ENCODE measurements at places on chromosomes 7 and 10.

- DNase-seq = peak; percentile 80
Measured at GRCh38 chr10:95864906-95865813, 42.6 kb upstream of the CC2D2B start.

- no peak for DNase-seq
Measured at GRCh38 chr10:81911328-81911727, 36.3 kb downstream of the NRG3 start.

GRCh38 chr7:2507917-2508306 lies 11.7 kb upstream of the LFNG start:
- no peak for DNase-seq

DNA sequence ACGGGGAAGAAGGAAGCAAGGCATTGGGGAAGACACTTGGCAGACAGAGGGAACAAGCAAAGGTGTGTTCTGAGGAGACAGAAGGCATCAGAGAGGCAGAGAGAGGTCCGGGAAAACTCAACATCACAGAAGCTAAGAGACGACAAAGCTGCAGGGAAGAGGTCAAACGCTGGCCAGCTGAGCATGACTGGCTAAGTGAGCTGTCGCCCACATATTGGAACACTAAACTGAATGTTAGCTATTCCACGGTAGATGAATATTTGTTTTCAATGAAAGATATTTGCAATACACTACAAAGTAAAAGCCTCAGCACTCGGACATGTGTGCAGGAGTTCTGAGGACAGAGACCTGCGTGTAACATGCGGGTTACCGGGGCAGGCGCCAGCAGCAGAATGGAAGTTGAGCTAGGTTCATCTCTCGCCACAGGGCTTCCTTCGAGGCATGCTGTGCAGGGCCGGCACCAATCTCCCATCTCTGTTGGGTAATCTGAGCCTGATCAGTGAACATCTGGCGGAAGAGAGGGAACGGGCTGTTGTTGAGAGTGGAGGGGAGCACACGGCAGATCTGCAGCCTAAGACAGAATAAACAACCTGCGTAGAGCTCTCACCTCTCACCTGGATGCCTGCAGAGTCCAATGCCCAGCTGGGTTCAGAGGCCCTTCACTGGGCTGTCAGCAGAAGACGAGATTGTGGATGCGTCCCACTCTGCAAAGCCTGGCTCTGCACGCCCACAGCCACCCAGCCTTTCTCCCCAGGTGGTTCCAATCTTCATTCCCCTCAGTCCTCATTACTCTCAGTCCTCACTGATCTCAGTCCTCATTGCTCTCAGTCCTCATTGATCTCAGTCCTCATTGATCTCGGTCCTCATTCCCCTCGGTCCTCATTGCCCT lies 35.9 kb downstream of the INSIG1 start:
- no peak for DNase-seq

DNA sequence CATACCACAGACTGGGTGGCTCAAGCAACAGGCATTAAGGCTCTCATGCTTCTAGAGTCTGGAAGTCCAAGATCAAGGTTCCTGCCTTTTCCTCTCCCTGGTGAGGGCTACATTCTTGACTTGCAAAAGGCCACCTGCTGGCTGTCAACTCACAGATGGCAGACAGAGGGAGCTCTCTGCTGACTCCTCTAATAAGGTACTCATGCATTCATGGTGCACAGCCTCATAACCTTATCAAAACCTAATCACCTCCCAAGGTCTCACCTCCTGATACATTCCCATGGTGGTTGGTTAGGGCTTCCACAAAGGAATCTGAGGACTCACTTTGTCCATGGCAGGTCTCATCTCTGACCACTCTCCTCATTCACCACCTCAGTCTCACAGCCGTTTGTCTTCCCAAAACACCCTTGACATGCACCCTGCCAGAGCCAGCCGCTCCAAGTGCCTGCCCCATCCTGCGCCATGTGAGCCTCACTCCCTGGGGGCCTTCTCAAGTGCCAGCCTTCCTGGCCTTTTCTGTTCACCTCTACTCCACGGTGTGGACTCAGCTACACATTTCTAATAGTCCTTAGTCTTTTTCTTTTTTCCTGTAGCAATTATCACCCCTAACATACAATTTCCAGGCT lies 400.3 kb upstream of the ADARB2 start:
- DNase-seq = no peak

GRCh38 chr10:119637631-119638030 lies 13.5 kb upstream of the BAG3 start:
- DNase-seq = no peak

GRCh38 chr7:47561715-47562446 lies 20.0 kb downstream of the TNS3 start:
- no peak for DNase-seq

- DNase-seq = no peak
Measured at GRCh38 chr7:35648367-35648766, 46.6 kb downstream of the HERPUD2 start.

DNA sequence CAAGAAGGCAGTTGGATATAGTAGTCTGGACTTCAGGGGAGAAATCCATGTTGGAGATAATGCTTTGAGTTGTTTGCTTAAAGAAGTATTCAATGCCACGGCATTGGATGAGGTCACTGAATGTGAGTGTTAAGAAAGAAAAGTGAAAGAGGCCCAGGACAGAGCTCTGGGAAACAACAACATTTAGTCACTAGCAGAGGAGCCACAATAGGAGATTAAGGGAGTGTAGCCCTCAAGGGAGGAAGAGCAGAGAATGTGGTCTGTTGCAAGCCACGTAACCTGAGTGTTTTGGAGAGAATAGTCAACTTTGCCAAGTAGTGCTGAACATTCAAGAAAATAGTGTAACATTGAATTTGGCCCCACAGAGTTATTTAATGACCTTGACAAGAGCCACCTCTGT lies 114.7 kb downstream of the MYO3A start:
- DNase-seq = no peak

GRCh38 chr10:128027306-128027705 lies 98.9 kb downstream of the MKI67 start:
- no peak for DNase-seq

GRCh38 chr10:43216931-43217562 lies 49.8 kb downstream of the RASGEF1A start:
- no peak for DNase-seq

DNA sequence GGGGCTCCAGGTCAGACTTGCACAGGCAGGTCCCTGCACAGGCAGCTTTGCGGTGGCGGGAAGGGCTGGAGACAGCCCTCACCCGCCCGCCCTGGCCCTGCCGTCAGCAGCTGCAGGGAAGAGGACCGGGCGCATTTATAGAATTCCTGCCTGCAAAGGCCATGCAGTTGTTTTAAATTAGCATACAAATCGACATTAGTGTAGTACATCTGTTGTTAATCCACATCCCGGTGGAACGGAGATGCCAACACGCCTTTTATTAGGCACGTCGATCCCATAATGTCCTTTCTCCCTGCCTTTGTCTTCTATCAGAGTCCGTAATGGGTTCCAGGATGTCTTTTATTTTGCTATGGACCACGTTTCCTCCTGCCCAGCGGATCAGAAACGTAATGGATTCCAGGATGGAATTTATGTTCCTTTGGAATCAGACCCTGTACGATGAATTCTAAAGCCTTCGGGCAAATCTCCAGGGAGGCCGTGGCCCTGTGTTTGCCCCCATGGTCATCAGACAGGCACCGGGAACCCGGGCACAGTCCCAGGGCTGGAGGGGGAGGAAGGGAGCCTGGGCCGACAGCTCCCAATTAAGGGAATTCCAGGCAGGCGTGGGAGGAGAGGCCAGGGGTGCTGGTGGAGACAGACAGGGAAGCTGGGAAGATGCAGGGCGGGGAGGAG lies 123.9 kb downstream of the COL26A1 start:
- DNase-seq = peak; percentile 51

- no peak for DNase-seq
Measured at GRCh38 chr7:149776848-149777407, 3.5 kb upstream of the ZNF467 start.
